A549 treated with ZK216348 at 1 μM for 4 hours (cell line): ENCODE measurements at places on chromosomes 1 and 21. TPM values are rescaled to one million over a fixed set of nuclear protein-coding genes. Genes with fewer than 3 reads are reported as not detected.

Gene CSDE1
- 123 to 173 TPM (median 127 TPM) in 5 replicates for total RNA-seq

Gene ASCL5
- total RNA-seq = 0.11 to 0.27 TPM (median 0.23 TPM) in 3 of 5 replicates, not detected in the others

Gene KAZN
- 2.9 to 4.5 TPM (median 3.6 TPM) in 5 replicates for total RNA-seq

Gene LDLRAD2
- total RNA-seq = 0.05 to 0.06 TPM in 2 of 5 replicates, not detected in the others

Gene AGMAT
- 4.5 to 8.1 TPM (median 7.6 TPM) in 5 replicates for total RNA-seq

Gene S100A10
- total RNA-seq = 1,962 to 3,541 TPM (median 2,083 TPM) in 5 replicates

Gene SPATA45
- total RNA-seq = not detected in 5 replicates

Gene LRRIQ3
- 0.59 to 0.82 TPM (median 0.69 TPM) in 5 replicates for total RNA-seq

Gene EPS8L3
- 0.41 to 1.4 TPM (median 0.79 TPM) in 5 replicates for total RNA-seq

Gene DENND2C
- 0.20 to 0.52 TPM (median 0.34 TPM) in 5 replicates for total RNA-seq

Gene SPRR2B
- not detected in 5 replicates for total RNA-seq

Gene TXNIP
- 0.14 to 0.45 TPM (median 0.28 TPM) in 5 replicates for total RNA-seq

Gene TIMM17A
- total RNA-seq = 87.5 to 168 TPM (median 99.8 TPM) in 5 replicates

Gene TGFB2
- 14.2 to 24.3 TPM (median 19.4 TPM) in 5 replicates for total RNA-seq

Gene SIM2
- total RNA-seq = 6.9 to 9.2 TPM (median 8.1 TPM) in 5 replicates

Gene OPTC
- total RNA-seq = not detected in 5 replicates

Gene PCSK9
- 1.8 to 4.5 TPM (median 3.0 TPM) in 5 replicates for total RNA-seq

Gene ACTL8
- total RNA-seq = 1.3 to 1.9 TPM (median 1.6 TPM) in 5 replicates

Gene RNU1-1
- total RNA-seq = not detected in 5 replicates
